Left hindlimb (tissue), 1 donor: ENCODE measurements at places on chromosomes 13 and 19.
A peak's percentile ranks its signal among the peaks of the same experiment; 100 is the strongest.

GRCh38 chr13:70668983-70669382 is 560.7 kb upstream of the KLHL1 start:
- DNase-seq: no peak

DNA sequence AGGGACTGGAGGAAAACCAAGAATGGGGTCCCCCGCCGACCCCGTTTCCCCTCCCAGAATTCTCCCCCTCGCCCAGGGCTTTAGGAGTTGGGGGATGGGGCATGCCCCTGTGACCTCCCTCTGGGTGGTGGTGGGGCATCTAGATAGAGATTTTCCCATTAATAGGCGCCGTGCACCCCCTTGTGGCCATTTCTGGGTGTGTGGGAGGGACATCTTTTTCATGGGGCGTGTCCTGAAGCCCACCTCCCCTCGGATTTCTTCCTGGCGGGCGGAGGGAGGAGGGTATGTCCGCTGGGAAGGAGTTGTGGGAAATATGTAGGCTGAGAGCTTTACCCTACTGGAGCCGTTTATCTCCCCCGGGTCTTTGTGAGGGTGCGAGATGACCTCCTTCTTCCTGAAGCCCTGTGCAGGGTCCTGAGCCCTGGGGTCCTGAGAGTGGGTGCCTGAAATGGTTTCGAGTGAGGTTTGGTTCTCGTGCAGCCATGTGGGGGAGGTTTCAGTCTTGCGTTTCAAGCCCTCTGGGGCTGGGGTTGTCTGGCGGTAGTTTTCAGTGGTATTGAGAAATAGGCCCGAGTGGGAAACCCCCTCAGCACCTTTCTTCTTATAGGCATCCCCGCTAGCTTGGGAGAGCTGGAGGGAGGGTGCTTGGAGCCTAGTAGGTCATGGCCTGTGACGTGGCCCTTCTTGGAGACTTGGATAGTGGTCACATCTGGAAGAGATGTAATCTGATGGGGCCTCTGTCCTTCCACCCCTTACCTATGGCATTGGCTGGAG is 1.0 kb downstream of the PRMT1 start:
- DNase-seq: peak; percentile 87

DNA sequence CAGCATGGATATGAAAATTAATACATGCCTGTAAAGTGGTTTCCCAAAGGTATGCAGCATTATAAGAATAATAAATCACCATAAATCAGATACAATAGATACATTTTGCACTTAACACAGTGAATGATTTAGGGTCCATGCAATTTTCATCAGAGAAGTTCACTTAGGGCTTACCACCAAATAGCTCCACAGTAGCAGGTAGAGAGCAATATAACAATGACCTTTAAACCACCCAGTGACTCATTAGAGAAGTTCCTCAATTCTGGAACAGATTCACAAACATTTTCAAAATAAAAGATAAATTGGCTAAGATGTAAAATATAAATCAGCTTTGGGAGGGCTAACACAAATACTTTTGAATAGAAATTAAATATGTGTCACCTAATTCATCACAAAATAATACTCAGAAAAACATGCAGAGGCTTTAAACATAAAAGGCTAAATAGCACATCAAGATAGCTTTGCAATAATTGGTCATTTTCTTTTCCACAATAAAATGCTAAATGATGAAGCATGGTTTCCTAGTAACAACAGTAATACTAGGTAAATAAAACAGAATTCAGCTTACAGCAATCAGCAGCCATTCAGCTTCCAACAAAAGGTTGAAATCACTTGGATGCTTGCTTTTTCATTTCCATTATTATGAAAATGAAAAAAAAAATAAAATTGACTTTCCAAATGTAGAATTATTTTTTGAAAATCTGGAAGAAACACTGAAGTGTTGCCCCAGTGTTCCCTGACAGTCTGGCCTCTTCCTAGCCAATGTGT is 84.3 kb upstream of the NBEA start:
- DNase-seq: no peak

DNA sequence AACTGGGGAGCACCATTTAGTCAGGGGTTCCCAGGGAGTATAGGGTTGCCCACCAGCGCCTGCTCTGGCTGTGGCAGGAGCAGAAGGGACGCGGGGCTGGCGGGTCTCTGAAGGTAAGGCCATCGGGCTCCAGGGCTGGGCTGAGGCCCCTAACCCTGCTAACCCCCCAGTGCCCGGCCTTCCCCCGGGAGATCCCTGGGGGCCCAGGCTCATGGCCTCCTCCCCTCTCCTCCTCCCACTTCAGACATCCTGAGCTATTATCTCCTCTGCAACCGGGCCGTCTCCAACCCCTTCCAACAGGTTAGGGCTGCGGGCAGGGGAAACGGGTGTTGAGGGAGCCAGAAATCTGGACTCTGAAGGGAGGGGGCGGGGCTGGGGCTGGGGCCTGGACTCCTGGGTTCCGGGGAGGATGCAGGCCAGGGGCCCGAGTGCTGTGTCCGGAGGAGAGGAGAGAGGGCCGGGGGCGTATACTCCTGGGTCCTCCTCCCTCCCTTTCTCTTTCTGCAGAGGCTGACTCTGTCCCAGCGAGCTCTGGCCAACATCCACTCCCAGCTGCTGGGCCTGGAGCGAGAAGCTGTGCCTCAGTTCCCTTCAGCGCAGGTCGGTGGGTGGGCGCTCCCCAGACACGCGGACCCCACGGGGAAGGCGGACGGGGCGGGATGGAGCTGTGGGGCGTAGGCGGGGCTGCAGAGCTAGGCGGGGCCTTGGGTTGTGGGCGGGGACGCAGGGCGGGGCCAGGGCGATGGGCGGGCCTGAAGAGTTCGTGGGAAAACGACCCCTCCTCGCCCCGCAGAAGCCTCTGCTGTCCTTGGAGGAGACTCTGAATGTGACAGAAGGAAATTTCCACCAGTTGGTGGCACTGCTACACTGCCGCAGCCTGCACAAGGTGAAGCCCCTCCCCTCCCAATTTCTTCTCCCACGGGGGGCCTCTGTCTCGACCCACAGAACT is 15.3 kb downstream of the TTYH1 start:
- no peak for DNase-seq

DNA sequence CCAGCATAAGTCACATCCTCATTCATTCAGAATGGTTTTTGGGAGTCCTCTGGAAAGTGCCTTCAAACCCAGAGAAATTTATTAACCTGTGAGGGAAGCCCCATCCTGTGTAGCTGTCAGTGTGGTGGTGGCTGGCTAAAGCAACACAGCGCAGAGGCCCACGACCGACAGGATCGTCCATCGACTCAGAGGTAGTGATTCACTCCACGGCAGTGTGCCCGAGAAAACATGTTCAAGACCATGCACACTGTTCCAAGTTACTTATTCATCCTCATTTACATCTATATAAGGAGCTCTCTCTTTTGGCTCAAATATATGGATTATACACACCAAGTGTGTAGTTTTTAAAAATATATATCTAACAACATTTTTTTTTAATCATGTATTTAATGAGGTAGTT is 96.3 kb upstream of the SLC15A1 start:
- no peak for DNase-seq

GRCh38 chr13:66693656-66694055 is 536.5 kb downstream of the PCDH9 start:
- no peak for DNase-seq
